ENCODE measurements at places on chromosomes 16 and 17.

GRCh38 chr16:49921791-49922456 is 66.0 kb upstream of the ZNF423 start:
- DNase-seq = peak; percentile 17

DNA sequence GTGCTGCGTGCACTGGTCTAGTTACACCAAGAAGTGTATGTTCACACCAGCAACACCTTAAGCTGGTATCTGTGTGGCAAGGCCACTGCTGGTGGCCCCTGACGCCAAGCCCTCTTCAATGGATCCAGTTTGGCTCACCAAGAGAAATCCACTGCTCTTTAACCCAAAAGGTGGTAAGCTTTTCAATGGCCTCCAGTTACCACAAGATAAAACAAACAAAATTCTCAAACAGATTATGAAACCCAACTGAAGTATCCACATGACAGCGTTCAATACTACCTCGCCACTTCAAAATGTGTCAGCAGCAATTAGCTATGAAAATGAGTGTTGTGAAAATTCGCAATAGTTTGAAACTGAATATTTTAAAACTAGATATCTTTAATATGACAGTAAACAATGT is 96.5 kb upstream of the AKTIP start:
- no peak for DNase-seq

DNA sequence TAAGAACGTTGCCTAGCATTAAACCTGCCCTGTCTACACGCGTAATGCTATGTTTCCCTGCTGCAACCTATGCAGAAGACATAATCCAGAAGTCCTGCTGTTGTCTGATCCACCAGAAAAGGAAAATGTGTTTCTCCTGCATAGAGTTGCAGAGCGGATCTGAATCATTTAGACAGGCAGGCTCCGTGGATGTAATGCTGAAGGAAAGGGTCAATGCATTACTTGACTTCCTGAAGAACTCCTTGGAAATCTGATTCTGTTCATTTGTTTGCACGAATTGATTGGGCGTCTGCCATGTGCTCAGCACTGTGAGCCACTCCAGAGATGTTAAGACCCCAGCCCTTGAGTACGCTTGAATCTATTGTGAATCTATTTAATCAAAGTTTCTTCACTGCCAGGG is 83.4 kb downstream of the FOXL1 start:
- no peak for DNase-seq

DNA sequence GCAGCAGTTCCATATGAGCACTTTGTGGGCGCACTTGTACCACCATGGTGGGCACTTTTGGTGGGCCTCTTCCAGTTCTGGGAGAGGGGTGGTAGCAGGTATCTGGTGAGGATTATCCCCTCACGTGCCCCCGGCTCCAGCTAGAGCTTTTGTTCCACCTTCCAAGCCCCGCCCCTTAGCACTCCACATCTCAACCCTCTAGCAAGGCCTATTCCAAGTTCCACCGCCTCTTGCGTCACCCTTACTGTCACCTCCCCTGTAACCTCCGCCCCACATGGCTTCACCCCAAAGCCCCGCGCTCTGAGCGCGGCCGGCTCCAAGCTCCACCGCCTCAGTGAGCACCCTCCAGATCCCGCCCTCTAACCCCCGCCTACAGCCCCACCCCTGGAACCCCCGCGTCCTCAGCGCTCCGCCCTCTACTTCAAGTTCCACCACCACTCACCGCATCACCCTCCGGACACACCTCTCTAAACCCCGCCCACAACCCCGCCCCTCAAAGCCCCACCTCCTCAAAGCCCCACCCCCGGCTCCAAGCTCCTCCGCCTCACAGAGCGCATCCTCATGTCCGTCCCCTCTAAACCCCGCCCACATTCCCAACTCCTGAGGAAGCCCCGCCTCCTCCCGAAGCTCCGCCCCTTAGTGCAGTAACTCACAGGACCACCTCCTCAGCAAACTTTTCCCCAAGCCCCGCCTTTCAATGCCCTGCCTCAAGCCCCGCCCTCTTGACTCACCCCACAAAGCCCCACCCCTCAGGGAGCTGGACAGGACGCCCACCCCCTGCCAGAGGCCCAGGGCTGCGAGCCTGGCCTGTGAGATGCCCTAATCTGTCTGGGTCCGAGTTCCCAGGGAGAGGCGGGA is 11.1 kb downstream of the SCN4A start:
- DNase-seq = peak; percentile 49

DNA sequence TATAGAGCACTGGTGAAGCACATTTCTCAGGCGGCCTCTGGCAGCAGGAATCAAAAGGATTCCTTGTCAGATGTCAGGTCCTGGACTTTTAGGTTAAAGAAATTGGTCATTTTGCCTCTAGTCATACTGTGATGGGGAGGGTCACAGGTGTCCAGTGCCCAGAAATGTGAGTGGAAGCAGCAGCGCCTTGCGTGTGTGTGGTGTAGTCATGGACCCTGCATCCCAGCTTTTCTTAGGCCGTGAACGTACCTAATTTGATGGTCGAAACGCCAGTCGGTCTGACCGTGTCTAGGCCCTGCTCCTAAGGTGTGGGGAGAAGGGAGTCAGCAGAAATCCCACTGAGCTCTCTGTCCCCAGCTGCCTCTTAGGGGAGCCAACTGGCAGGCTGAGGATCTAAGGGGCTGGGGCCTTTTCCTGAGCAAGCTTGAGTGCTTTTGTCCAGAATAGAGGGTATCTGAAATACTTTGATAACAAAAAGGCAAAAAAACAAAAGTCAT is 32.0 kb downstream of the POLR3E start:
- no peak for DNase-seq

GRCh38 chr17:19756546-19756945 is 8.4 kb upstream of the ALDH3A1 start:
- DNase-seq = no peak

- DNase-seq = no peak
Measured at GRCh38 chr17:76160896-76161528, 20.0 kb upstream of the FOXJ1 start.

- no peak for DNase-seq
Measured at GRCh38 chr17:4077581-4077980, 65.2 kb downstream of the ZZEF1 start.

GRCh38 chr17:83109793-83110645 is 30.6 kb downstream of the METRNL start:
- no peak for DNase-seq

- DNase-seq = no peak
Measured at GRCh38 chr16:87437911-87438610, 45.9 kb downstream of the MAP1LC3B start.

- DNase-seq = no peak
Measured at GRCh38 chr16:78065319-78065718, 34.1 kb upstream of the WWOX start.

- no peak for DNase-seq
Measured at GRCh38 chr16:10003486-10003885, 178.7 kb downstream of the GRIN2A start.

DNA sequence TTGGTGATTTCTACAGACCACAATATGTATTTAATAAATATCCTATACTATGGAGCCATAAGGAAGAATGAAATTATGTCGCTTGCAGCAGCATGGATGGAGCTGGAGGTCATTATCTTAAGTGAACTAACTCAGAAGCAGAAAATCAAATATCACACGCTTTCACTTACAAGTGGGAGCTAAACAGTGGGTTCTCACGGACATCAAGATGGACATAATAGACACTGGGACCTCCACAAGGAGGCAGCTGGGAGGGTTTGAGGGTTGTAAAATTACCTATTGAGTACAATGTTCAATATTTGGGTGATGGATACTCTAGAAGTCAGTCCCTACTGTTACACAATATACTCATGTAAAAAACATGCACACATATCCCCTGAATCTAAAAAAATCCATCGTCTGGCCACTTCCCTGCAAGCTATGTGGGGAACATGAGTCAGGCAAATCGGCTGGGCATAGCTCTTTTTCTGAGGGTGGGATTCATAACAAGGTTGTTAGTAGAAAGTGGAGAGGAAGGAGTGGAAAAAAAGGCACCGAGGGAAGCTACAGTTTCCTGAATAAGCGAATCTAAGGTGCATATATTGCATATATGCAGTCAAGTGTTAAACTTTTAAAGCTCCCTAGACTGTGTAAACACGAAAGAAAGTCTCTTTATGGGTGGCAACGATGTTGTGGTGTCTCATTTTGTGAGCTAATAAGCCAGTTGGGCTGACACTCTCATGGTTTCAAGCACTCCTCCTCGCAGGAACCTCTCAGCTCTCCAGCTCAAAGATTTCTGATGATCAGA is 135.2 kb upstream of the CPHXL start:
- no peak for DNase-seq

DNA sequence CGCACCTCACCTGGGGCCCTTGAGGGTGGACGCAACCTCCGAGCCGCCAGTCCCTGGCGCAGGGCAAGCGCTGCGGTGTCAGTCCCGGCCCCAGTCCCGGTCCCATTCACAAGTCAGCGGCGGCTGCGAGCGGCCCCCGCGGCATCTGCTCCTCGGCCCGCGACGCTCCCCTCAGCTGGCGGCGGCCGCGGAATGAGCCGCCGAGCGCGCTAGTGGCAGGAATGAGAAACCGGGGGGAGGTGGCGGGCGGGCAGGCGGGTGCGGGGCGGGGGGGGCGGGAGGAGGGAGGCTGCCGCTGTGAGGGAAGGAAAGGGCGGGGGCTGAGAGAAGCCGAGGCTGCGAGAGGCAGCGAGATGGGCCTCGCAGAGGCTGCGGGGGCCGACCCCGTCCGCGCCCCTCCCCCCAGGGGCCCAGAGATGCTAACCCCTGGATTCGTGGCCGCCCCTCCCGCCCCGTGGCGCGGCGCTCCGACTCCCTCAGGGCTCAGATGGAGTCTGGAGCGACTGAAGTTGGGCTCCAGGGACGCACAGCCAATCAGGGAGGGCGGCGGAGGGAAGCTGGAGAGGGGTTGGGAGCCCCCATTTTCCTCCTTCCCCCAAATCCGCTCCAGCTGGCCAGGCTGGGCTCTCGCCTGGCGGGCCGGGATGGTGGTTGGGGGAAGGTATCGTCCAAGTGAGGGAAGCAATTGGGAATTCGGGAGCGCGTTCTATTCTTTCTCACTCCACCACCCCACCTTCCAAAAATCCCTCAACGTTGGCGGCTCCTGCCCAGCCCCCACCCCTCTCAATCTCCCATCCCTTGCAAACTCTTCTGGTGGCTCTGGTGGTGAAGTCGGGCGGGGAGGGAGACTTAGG is at the start of gene CDH11:
CDH11 (minus strand) TSS at position 194 of the 854 bp plus-strand sequence. CDS start 117,194 bp downstream, outside the sequence.
- no peak for DNase-seq

- peak; percentile 30 for DNase-seq
Measured at GRCh38 chr16:85986931-85987749, 88.2 kb downstream of the IRF8 start.

DNA sequence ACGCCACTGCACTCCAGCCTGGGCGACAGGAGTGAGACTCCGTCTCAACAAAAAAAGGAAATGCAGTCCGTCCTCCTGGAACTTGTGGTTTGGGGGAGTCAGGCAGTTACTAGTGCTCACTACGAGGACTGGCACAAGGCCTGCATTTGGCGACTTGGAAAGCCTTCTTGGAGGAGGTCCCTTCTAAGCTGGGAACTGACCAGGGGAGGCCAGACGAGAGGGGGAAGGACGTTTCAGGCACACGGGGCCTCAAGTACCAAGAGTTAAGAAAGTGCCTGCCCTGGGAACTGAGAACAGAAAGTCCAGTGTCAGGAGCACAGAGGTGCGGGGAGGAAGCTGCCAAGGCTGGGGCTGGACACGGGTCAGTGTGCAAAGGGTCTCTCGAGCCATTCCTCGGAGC is 89.9 kb downstream of the ABR start:
- no peak for DNase-seq
